ENCODE measurements at places on chromosomes 16 and 17.

DNA sequence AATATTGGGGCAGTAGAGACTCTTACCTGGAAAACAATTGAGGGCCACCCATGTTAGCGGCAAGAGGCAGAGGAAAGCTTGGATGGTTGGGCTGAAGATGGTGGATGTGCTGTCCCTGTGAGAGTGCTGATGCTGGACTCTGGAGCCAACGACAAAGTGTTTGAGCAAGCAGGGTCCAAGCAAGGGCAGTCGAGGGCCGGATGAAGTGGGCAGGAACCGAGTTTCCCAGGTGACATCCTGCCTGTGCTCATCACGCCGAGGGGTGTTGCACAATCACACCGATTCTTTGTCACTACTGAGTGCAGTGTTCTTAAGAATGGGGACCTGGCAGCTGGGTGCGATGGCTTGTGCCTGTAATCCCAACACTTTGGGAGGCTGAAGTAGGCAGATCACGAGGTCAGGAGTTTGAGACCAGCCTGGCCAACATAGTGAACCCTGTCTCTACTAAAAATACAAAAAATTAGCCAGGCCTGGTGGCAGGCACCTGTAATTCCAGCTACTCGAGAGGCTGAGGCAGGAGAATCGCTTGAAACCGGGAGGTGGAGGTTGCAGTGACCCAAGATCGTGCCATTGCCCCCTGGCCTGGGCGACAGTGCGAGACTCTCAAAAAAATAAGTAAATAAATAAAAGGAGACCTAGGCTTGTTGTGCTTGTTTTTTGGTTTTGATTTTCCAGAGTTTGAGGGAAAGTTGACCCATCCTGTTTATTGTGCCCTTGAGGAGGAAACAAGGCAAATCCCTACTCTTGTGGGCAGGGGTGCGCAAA, 6.1 kb downstream of the PYCARD start:
- DNase-seq = no peak

DNA sequence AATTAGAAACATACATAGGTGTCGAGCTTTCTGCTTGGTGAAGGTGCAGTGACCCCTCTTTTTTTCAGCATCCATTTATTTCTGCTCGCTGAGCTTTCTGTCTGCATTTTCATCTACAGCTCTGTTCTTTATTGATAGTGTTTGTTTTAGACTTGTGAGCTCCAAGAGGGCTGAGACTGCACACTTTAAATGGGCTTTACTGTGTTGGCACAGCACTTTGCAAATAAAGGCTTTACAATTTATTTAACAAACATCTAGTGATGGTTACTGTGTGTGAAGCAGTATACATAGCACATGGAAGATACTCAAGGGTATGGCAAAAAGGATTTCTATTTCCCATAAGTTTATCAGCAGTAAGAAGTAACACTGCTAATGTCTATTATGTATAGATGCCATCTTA, 563.7 kb upstream of the HSBP1 start:
- no peak for DNase-seq

GRCh38 chr17:37713028-37713431, 31.8 kb downstream of the HNF1B start:
- no peak for DNase-seq

DNA sequence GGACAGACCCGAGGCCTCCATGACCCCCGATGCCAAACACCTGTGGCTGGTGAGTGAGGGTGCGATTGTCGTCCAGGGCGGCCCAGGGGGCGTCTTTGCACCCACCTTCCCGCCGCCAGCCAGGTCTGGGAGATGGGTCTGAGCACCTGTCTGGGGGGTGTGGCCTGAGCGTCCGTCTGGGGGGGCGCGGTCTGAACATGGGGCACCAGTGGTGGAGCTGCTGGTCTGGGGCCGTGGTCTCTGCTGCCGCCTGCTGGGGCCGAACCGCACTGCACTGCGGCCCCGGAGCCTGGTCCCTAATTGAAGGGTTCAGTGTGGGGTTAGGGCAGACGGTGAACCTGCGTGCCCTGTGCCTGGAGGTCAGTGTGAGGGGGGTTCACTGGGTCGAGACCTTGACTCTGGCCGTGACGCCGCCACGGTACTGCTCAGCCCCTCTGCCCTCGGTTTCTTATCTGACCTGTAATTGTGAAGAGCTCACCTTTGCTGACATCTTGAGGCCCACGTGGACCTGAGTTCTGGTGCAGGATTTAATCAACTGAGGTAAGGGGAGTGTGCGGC, 12.6 kb upstream of the TCF25 start:
- no peak for DNase-seq

DNA sequence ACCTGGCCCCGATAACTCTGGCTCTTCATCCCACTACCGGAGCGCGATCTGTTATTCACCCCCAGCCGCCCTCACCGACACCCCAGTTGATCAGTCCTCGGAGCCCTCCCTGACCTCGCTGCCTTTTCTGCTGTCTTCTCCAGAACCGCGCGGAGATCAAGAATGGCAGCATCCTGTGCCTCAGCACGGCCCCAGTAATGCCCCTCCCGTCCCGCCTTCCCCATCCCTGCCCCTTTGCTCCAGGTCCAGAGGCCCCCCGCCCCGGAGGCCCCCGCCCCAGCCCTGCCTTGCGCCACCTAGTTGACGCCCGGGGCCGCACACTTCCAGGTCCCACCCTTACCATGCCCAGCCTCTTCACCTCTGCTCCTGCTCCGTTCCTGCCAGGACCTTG, 872 bp downstream of the ELMO3 start:
- no peak for DNase-seq

DNA sequence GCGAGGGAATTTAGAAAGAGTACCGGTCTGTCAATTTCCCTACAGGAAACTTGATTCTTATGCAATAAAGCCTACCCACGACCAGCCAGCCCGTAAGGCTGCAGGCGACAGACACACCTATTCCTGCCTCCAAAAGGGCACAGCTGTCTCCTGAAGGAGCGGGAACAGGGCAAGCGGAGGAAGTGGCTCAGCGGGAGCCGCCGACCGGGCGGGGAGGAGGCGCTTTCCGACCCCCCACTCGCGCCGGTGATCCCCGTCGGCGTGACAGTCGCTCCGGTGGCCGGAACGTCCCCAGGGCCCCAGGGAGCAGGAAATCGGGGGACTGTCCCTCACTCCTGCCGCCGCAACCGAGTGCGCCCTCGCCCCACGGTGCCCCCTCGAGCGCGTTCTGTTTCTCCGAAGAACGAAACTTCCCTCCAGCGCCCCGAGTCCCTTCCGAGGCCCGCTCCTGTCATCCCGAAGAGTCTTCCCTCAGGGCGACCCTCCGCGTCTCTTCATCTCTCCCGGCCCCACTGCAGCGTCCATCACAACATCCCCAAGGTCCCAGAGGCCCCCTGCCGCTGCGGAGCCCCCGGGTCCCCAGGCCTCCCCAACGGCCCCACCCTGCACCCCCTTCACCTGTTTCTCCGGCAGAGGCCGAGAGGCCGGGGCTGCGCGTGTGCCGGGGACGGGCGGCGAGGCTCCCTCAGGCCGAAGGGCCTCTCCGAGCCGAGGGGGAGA, 421 bp downstream of the STAT3 start:
- DNase-seq = peak; percentile 29

GRCh38 chr17:1183171-1183873, 3.5 kb upstream of the ABR start:
- DNase-seq = peak; percentile 32
